ENCODE measurements at places on chromosomes 1 and 21.

- no peak for DNase-seq
Measured at GRCh38 chr1:94946886-94947285, 20.0 kb upstream of the CNN3 start.

- no peak for DNase-seq
Measured at GRCh38 chr1:111221276-111221632, 6.3 kb upstream of the CHI3L2 start.

DNA sequence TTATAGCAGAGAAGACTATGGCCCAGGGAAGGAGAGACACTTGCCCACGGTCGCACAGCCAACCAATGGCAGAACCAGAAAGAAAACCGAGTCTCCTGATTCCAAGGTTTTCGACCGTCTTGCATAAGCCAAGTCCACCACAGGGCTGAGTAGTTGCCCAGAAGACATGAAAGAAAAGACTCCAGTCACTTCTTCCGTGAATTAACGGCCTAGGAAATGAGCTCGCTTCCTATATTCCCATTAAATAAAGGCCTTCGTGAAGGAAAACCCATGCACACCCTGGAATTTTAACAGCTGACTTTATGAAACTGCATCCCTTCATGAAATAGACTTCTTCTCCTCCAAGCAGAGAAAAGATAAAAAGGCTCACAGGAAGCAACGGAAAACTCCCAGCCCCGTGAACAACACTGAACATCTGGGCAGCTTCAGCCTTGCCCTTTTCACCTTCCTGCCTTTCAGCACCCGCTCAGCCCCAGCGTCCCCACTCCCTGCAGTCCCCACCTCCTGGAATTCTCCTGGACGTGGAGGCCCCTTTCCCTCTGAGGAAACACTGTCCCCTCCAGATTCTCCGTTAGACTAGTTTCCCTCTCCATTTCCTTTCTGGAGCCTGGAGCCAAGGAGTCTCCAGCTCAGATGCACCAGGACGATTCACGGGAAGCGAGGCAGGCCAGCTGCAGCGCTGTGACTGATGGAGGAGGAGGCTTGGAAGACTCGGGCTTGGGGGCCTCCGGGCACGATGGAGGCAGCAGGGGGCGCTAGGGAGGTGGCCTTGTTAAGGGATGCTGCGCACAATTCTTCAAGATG, 2.7 kb upstream of the MYOC start:
- DNase-seq, result peak; percentile 24

DNA sequence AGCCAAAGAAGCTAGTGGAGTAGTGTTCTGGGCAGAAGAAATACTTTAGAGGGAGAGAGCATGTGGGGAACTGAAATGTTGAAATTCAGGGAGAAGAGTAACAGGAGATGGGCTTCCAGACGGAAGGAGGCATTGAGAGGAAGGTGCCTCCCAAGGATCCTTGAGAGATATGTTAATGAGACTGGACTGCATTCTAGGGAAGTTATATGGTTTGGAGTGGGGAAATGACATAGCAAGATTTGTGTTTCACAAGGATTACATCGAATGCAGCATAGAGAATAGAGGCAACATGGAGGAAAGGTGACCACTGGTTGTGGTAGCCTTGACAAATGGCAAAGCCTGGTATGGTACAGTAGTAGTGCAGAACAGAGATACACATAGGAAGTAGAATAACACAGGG, 160.5 kb upstream of the HMCN1 start:
- no peak for DNase-seq

- no peak for DNase-seq
Measured at GRCh38 chr1:115545096-115545720, 96.6 kb upstream of the VANGL1 start.

GRCh38 chr1:206716870-206717673, 32.4 kb downstream of the MAPKAPK2 start:
- no peak for DNase-seq

GRCh38 chr1:225378880-225379279, 49.0 kb downstream of the LBR start:
- no peak for DNase-seq

GRCh38 chr21:40351006-40351405, 483.8 kb downstream of the PCP4 start:
- no peak for DNase-seq
